ENCODE measurements at places on chromosomes 1 and 21.

- DNase-seq, result no peak
These were observed 150.0 kb downstream of the ADSS2 start for GRCh38 chr1:244301595-244302130.

DNA sequence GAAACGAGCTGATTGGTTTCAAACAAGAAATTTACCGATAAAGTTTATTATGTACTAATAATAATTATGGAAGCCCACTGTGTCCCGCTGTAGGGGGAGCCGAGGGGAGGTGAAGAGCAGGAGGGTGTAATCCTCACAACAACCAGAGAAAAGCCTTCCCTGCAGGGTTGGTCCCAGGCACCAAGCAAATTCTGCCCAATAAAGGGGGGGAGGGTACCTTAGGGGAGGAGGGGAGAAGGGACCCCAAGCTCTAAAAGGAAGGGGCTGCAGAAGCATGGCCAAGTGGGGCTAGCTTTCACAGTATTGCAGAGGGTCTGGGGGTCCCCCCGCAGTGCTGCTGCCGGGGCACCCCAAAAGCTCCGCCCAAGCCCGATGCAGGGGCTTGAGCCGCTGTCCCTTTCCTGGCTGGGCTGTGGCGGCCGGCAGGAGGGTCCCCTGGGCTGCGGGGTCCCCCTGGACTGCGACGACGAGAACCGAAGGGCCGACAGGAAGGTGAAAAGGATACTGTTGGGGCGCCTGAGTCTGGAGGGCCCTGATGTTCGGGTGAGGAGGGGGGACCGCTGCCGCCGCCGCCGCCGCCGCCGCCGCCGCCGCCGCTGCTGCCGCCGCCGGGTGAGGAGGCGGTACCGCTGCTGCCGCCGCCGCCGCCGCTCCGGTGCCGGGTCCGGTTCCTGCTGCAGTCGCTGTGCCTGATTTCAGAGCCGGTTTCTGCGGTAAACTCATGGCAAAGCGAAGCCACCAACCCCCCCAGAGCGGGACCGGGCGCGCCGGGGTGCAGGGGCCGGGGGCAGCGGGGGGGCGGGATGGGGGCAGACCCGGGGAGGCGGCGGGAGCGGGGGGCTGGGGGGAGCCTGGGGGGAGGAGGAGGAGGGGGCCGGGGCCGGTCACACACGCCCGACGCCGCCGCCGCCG, 771 bp downstream of the EIF4G3 start:
- peak; percentile 51 for DNase-seq

- peak; percentile 22 for DNase-seq
These were observed 57.3 kb downstream of the SDCCAG8 start for GRCh38 chr1:243312952-243313634.

DNA sequence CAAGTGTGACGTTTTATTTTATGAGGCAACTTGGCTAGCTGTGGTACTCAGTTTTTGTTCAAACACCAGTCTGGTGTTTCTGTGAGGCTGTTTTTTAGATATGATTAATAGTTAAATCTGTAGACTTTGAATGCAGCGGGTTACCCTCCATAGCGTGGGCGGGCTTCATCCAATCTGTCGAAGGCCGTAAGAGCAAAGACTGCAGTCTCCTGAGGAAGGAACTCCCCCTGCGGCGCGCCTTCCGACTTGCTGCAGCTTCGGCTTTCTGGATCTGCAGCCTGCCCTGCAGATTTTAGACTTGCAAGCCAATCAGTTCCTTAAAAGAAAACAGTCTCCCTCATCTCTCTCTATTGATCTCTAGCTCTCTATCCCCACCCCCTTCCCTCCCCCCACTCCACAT, 4.2 kb upstream of the ZNF496 start:
- DNase-seq, result no peak

GRCh38 chr1:8742022-8742924, 75.2 kb downstream of the RERE start:
- DNase-seq, result no peak

DNA sequence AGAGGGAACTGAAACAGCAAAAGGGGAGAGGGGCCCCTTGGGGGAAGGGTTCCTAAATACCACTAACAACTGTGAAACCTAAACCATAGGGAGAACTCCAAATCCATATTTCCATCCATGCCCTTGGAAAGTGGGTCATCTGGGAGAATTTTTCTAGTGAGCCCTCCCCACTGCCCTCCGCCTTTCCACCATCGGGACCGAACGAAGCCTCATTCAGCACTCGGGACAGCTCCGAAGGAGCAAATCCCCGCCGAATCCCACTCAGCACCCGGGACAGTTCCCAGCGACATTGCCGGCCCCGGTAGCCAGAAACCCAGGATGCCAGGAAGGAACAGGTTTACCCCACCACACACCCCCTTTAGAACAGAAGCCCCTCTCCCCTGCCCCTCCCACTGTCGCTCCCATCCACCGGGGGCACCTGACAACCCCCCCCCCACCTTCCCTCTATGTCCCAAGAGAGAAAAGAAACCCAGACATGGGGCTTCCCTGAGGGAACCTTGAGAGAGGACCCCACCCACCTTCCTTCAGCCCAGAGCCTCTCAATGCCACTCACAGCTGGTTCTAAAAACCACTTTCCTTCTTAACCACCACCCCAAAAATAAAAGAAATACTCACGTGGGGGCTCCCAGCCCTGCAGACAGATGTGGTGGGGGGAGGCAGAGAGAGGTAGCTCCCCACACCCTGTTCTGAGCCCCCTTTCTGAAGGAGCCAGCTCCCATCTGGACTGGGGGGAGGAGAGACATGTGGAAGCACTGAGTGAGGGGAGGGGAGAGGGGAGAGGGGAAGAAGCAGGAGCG, 4.5 kb downstream of the DLGAP3 start:
- DNase-seq, result peak; percentile 84

GRCh38 chr21:28714777-28715464, 277.8 kb downstream of the LTN1 start:
- no peak for DNase-seq

DNA sequence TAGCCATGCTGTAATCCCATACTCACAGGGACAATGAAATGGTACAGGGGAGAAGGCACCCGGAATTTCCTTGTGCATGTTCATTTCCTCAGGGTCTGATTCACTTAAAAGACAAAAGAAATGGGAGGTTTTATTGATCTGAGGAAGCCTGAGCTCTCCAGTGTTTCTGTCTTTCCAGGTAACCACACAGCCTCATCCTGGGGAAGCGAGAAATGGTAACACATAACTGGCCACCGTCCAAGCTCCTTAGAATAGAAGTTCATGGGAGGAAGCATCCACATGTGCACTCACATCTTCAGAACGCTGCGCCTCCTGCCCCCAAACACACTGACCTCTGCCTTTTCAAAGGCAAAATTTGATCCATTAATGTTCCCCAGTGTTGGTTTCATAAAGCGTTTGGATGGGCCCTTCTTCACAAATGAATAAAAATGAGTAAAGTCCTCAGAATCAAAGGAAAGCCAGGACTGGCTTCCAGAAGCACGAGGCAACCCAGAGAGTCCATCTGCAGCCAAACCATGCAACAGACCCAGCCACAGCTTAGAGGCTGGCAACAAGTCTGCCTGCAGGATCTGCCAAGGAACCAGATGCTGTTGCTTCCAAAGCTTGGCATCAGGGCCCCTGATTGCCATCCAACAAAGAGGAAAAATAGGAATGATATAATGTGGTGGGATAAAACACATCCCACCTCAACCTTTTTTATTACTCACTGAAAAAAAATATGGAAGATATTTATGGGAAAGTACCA, 120.3 kb downstream of the ZBTB18 start:
- DNase-seq, result no peak

GRCh38 chr1:25247024-25247828, at the start of gene RSRP1:
Gene RSRP1, minus strand, starts transcription at chr1:25247454. Its CDS starts 491 bp downstream, at chr1:25246963.
- DNase-seq, result peak; percentile 100

GRCh38 chr1:72122099-72122880, 160.0 kb downstream of the NEGR1 start:
- DNase-seq, result no peak

DNA sequence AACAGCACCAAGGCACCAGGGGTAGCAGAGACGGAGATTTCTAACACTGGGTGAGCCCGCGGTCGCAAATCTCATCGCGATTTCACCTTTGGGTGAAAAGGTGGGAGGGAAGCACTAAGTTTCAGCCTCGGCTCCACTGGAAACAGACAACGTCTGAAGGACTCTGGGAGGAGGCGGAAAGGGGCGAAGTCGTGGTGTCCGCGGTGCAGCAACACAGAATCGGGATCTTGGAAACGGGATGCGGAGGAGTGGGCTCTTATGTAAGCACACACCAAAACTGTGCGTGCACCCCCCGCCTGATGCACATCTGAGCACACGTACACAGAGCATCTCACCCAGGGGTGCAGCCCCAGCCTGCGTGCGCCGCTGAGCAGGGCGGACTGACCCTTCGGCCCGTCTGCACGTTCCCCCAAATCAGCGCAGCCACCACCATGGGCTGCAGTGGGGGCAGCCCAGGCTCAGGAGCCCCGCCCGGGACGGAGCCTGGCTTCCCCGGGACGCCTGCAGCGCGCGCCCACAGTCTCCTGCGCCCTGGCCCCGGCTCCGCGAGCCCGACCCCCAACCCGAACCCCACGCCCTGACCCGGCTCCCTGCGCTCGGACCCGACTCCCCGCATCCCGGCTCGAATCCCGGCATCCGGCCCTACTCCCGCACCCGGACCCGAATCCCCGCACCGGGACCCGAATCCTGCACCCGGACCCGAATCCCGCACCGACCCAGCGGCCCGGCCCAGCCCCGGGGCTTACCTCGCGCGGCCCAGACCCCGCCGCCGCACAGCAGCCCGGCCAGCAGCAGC, 670 bp downstream of the CLSTN1 start:
- DNase-seq, result peak; percentile 53

GRCh38 chr1:244226435-244226834, 175.4 kb downstream of the ZBTB18 start:
- no peak for DNase-seq

DNA sequence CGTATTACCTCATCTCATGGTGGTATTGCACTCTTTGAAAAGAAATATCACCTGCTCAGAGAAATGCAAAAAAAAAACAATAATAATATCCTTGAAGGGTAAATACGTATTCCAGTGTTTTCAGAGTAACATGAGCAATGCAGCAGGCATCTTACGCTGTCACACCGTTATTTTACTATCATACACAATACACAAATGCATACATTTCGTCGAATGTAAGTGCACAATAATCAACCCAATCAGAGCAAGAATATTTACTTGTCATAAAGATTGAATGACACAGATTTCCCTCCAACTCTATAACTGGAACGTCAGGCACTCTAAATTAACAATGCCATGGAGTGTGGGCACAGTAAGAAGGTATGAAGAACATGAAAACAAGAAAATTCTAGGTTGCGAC, 1050.1 kb downstream of the PLA2G4A start:
- no peak for DNase-seq

DNA sequence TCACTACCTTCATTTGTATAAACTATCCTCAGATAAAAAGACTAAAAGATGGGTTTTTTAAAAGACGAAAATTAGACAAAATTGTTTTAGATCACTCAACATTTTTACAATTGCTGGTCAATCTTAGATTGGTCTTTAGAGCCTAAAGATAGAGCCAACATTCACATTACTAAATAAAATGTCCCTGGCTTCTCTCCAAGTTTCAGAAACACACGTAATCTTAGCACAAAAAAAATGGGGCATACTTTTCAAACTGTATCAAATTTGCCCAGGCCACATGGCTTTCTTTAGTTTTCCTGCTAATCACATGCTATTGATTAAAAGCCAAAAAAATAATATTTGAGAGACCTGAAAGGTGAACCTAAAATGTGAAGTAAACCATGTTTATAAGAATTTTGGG, 288.1 kb downstream of the DPYD start:
- no peak for DNase-seq

GRCh38 chr1:28171246-28171645, 5.2 kb downstream of the PTAFR start:
- DNase-seq, result no peak

DNA sequence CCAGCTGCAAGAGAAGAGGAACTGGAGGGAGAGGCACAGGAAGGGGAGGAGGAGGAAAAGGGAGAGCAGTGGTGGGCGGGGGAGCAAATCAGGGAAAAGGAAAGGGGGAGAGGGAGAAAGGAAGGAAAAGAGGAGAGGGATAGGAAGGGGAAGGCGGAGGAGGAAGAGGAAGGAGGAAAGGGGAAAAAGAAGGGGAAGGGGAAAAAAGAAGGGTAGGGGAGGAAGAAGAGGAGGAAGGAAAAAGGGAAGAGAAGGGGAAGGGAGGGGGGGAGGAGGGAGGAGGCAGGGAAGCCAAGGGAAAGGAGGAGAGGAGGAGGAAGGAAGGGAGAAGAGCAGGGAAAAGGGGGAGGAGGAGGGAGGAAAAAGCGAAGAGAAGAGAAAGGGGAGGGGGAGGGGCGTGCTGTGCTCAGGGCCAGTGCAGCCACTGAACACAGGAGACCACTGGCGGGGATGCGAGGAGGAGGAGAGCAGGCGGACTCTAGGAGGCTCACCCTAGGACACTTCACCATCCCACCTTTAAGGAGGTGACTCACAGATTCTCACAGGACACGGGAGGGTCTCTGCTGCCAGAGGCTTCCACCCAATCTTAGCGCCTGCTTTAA, 33.1 kb downstream of the PGBD5 start:
- DNase-seq, result no peak

DNA sequence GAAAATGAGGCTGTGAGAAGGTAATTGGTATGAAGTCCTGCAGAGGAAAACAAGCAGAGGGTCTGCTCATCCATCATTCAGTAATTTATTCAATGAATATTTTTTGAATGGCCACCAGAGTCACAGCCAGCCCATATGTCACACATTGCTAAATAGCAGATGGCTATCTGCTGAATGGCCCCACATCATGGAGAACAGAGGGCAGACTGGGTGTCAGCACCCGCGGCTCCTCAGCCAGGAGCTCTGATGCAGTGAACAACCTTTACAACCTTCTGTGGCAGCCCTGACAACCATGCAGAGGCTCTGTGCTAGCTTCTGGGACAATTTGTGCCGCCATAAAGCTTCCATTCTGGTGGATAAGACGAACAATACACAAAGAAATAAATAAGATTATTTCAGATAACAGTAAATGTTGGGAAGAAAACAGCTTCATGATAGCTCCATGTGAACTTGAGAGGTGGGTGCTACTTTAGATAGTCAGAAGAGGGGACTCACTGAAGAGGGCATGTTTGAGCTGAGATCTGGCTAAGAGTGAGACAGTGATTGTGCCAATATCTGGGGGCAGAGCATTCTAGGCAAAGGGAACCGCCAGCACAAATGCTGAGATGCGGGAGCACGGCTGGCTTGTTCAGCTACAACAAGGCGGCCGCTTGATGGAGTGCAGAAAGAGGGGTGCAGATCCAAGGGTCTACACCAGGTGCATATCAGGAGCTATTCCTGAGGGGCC, 2.8 kb upstream of the C1orf210 start:
- no peak for DNase-seq

DNA sequence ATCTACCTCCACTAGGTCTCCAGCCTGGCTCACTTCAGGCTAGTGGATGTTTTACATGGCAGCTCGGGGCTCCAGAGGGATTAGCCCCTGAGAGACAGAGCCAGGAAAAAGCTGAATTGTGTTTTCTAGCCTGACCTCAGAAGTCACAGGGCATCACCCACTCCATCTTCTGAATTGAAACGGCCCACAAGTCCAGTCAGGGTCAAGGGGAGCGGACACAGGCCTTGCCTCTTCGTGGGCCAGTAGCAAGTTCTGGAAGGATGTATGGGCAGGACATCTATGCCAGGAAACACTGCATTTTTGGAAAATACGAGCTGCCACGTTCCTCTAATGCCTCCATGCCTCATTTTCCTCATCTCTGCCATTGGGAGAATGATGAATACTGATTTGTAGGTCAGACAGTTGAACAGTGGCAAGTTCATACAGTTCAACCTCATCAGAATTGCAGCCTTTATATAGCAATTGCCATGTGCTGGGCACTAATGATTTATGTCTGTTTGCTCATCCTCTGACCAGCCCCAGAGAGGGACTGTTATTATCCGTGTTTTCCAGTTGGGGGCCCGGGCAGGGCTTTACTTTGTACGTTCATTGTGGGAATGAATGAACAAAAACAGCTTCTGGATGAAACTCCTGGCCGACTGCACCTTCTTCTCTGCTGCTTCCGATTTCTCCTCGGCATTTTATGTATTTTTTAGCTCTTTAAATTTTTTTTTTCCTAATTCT, 23.2 kb upstream of the PCBP3 start:
- DNase-seq, result no peak
